ENCODE measurements at places on chromosomes 11 and 22. TPM values are rescaled to one million over a fixed set of nuclear protein-coding genes. Genes with fewer than 3 reads are reported as not detected.

DNA sequence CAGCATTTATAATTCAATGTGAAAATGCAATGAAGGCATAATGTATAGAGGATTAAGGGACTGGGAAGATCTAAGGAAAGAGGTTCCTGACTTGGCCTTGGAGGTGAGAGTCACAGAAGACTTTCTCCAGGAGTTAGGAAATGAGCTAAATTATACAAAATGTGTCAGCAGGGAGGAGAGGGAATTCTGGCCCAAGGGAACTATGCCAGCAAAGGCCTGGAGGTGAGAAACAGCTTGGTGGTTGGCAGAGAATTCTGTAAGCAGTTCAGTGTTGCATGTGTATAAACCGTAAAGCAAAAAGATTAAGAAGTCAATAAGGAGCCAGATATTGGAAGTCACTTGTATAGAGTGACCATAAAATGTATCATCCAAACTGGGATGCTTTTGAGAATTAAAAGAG lies 142.2 kb upstream of the SESN3 start:
- no peaks in the 10 kb centered on the region for H3K36me3 ChIP-seq
- no peak overlapping the region for H3K4me3 ChIP-seq
- H3K27me3 ChIP-seq = 0 out of 2 replicates have a peak, but pooled peaks cover 3% of the 10 kb centered on the region
- DNase-seq = no peak

DNA sequence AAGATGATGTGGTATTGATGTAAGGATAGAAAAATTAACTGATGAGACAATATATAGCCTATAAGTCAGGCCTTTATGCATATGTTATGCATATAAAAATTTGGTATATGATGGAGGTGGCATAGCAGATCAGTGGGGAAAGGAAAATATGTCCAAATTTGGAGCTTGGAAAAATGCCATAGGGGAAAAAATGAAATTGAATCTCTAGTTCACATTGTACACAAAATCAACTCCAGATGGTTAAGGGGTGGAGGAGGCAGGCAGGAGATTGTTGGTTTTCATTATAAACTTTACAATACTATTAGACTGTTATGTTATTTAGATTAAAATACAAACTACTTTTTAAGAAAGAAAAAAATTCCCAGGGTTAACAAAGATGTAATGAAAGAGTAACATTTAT lies 15.1 kb upstream of the CD3E start:
- no peaks in the 10 kb centered on the region for H3K36me3 ChIP-seq
- H3K4me3 ChIP-seq = no peak overlapping the region
- peaks cover 12% of the 10 kb centered on the region for H3K27me3 ChIP-seq
- DNase-seq = no peak
- H3K4me1 ChIP-seq = no peaks in the 10 kb centered on the region

DNA sequence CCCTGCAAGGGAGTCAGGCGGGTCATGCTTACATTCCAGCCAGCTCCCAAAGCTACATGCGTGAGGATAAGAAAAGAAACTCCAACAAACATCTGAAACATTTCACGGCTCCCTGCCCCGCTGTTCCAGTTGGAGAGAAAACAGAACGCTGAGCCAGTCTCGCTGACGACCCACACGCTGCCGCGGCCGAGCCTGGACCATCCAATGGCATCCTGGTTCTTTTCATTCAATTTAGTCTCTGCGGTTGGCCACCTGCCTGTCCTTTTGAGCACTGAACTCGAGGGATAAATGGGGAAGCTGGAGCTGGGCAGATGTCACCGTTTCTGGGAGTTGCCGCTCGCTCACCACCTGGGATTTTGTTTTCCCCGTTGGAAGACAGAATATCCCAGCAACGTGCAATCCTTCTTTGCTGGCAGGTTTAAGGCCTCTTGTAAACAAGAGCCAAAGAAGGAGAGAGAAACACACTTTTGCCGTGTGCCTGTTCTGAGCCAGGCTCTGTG lies 45.3 kb upstream of the SHISAL1 start:
- H3K4me1 ChIP-seq = peaks cover 8% of the 10 kb centered on the region
- no peak for DNase-seq
- no peaks in the 10 kb centered on the region for H3K27me3 ChIP-seq
- no peaks in the 10 kb centered on the region for H3K36me3 ChIP-seq
- no peak overlapping the region for H3K27ac ChIP-seq
- H3K4me3 ChIP-seq = no peak overlapping the region

GRCh38 chr11:2156416-2157182 lies 4.4 kb downstream of the INS start:
- H3K4me3 ChIP-seq = 0 out of 2 replicates have a peak overlapping the region, but pooled peaks have one; percentile 14
- no peak overlapping the region for H3K27ac ChIP-seq
- DNase-seq = peak; percentile 39
- peaks cover 11% of the 10 kb centered on the region for H3K4me1 ChIP-seq
- no peaks in the 10 kb centered on the region for H3K27me3 ChIP-seq

Gene IFITM10
- 18.0 TPM for total RNA-seq

Gene ART5
- 12.8 TPM for total RNA-seq

DNA sequence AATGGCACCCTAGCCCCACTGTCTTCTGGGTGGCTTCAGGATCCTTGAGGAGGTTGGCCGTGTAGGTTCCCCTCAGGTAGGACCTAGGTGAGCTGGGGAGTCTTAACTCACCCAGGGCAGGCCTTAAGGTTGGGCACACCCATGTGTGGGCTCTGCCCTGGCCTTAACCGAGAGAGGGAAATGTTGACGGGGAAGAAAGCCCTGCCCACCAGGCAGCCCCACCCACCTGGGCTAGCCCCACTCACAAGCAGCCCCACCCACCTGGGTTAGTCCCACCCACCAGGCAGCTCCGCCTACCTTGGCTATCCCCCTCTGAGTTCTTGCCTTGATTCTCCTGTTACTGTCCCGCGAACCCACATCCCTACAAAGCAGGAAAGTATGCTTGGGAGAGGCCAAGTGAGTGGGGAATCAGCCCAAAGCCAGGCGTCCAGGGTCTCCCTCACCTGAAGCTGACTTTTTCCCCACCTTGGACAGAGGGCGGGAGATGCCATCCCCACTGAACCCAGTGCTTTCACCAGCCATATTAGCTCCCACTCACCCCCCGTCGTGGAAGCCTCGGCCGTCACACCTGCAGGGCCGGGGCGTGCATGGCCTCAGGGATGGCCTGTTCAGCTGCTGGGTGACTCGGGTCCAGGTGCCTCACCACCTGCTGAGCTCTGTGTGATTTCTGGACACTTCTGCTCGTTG lies at the start of gene MYEOV:
Gene MYEOV (plus strand): TSS at position 337 of the 687 bp plus-strand sequence. CDS start 1,200 bp downstream, outside the sequence.
- no peaks in the 10 kb centered on the region for H3K27me3 ChIP-seq
- no peaks in the 10 kb centered on the region for H3K36me3 ChIP-seq
- peak within 1 kb of the TSS; percentile 100 for H3K27ac ChIP-seq
- peak within 1 kb of the TSS; percentile 73 for H3K4me3 ChIP-seq
- peaks cover 41% of the 10 kb centered on the region for H3K4me1 ChIP-seq

Data from Panc1 (cell line).